ENCODE measurements at places on chromosomes 5 and 9. TPM values are rescaled to one million over a fixed set of nuclear protein-coding genes. Genes with fewer than 3 reads are reported as not detected.

DNA sequence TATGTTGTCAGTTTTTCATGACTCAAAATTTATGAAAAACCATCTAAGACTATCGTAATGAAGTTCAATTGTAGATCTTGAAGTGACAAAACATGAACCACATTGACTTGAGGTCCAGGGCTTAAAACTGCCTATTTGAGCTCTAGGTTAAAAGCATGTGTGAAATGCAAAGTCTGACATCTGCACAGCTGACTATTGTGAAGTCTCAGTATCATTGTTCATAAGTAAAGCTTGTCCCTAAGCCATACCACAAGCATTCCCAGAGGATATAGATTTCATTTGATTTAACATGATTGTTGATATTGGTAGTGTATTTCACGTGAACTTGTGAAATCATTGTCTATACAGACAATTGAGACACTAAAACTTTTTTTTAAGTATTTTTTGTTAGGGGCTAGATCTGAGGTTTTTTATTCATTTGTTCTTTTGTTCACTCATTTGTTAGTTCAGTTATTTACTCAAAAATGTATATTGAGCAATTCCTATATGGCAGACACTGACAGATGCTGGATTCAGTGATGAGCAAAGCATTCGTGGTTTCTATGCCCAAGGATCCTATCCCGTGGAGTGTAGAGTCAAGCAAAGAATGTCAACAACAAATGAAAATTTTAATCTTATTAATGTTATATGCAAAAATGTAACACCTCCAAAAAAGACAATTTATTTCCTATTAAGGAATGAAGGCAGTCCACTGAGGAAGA lies 485.2 kb downstream of the RAB3C start:
- DNase-seq, result no peak

- DNase-seq, result no peak
These were observed 7.2 kb downstream of the TAS2R1 start for GRCh38 chr5:9622971-9623421.

- no peak for DNase-seq
These were observed 223.4 kb upstream of the PRR16 start for GRCh38 chr5:120240706-120241105.

DNA sequence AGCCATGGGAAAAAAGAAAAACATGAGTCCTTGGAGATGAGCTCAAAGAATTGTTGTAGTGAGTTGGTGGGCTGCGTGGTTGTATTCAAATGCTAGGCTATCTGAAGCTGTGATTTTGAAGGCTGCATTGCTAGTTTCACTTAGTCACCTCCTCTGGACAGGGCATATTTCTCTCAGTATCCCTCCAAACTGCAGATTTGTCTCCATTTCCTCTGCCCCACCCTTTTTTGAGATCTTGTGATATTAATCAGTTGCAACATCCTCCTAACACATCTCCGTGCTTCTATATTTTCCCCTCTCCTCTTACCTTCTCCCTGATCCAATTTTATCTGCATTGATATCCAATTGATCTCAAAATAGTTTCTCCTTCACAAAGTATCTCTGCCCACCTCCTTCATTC lies 1048.0 kb upstream of the WWC1 start:
- DNase-seq, result no peak

The DOCK2 gene
- 192 TPM for total RNA-seq

GRCh38 chr9:122180633-122181032 lies 20.9 kb downstream of the MORN5 start:
- DNase-seq, result no peak

All from GM12878 (cell line).